ENCODE measurements at places on chromosomes 1 and 21.

DNA sequence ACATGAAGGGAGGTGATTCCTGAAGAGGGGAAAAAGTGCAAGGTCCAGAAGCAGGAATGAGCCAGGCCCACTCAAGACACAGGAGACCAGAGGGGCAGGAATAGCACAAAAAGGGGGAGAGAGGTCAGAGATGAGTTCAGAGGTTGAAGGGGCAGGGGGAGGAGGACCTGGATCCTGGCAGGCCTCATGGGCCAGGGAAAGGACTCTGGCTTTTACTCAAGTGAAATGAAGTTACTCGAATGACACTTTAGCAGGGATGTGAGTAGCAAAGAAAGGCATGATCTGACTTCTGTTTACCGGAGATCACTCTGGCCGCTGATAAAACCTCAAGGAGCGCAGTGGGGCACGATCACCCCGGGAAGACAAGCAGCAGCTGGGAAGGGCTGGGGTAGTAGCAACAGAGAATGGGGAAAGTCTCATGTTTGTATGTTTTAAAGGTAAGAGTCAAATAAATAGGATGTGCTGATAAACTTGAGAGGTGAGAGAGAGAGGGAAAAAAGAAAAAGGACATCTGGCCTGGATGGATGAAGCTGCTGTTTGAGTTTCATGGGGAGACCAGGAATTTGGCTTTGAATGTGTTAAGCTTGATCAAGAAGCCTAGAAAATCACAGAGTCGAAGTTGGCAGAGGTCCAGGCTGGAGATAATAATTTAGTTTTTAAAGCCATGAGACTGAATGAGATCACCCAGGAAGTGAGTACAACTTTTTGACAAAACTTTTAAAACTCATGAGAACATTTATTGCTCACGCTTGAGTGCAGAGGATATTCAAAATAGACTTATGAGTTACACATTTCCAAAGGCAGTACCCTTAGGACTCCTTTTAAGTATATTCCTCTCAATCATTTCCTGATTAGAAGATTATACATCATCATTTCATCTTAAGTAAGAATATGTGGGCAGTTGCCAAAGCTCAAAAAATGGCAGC is 156.0 kb downstream of the RERE start:
- peak; percentile 94 for DNase-seq

DNA sequence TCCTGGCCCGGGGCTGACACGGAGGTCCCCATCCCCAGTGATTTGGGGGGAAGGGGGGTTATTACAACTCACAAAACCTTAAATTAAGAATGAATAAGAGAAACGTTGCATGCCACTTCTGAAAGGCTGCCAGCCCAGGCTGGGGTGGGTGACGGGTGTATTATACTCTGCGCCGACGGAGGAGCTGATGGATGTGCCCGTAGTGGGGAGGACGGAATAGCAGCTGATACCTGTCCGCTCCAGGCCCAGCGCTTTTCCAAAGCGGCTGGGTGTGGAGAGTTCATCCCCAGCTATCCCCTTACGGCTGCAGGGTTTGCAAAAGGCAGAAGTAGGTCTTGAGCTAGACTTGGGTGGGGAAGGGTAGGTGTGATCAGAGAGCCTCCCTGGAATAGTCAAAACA is 63.8 kb upstream of the CASZ1 start:
- no peak for DNase-seq

GRCh38 chr21:17612023-17612564 is 607 bp downstream of the BTG3 start:
- peak; percentile 34 for DNase-seq

DNA sequence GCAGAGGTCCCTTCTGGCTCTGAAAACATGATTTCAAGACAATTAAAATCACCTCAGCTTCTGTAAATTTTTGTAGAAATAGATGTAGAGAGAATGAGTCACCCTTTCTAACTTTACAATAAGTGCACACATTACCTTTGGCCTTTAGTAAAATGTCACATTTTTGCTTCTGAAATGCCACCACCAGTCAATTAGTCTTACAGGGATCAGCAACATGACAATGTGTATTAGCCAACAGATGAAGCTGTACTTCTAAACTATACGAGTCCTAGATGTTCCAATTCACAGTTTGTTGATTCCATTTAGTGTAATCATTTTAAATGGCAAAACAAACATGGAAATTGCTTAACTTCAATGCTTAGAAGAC is 23.1 kb downstream of the C21orf91 start:
- peak; percentile 6 for DNase-seq

GRCh38 chr1:1777583-1777899 is 729 bp downstream of the NADK start:
- DNase-seq = peak; percentile 22

GRCh38 chr1:18603212-18603852 is 27.3 kb upstream of the PAX7 start:
- DNase-seq = no peak

- peak; percentile 42 for DNase-seq
These were observed 25.5 kb downstream of the UTS2 start for GRCh38 chr1:7827126-7827955.

GRCh38 chr1:111876631-111877030 is 112.8 kb downstream of the KCND3 start:
- no peak for DNase-seq

DNA sequence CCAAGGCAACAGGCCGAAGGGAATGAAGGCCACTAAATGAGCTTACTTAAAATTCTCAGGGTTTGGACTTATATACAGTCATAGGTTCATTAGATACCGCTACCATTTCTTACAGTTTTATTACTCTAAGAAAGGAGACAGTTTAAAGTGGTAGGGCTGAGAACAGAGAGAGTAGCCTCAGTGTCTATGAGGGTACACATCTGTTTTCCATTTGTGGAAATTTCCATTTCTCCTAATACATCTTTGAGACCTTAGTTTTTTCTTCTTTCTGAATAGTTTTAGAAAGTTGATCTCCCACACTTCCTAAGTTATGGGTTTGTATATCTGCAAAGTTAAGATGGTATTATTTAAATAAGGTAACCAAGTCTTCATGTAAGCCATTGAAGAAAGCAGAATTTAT is 1279.1 kb downstream of the NCAM2 start:
- no peak for DNase-seq

DNA sequence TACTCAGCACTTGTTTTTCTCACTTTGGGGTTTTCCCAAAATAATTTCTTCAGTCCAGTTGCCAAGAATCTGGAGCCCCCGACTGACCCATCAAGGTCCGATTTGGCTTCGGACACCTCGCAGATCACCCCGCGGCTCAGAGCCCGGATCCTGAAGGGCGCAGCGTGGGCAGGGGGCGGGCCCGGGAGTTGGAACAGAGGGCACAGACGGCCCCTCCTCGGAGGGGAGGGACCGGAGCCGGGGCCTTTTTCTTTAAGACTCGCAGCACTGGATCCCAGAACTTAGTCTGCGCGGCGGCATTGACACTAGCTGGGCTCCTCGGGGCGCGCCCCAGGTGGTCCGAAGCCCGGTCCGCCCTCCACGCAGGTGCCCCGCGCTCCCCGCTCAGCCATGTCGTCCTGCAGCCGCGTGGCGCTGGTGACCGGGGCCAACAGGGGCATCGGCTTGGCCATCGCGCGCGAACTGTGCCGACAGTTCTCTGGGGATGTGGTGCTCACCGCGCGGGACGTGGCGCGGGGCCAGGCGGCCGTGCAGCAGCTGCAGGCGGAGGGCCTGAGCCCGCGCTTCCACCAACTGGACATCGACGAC is at the start of gene CBR3:
Gene CBR3, plus strand, starts transcription at position 277 of the 588 bp plus-strand sequence. Its CDS starts 114 bp downstream, at position 391.
- peak; percentile 33 for DNase-seq

DNA sequence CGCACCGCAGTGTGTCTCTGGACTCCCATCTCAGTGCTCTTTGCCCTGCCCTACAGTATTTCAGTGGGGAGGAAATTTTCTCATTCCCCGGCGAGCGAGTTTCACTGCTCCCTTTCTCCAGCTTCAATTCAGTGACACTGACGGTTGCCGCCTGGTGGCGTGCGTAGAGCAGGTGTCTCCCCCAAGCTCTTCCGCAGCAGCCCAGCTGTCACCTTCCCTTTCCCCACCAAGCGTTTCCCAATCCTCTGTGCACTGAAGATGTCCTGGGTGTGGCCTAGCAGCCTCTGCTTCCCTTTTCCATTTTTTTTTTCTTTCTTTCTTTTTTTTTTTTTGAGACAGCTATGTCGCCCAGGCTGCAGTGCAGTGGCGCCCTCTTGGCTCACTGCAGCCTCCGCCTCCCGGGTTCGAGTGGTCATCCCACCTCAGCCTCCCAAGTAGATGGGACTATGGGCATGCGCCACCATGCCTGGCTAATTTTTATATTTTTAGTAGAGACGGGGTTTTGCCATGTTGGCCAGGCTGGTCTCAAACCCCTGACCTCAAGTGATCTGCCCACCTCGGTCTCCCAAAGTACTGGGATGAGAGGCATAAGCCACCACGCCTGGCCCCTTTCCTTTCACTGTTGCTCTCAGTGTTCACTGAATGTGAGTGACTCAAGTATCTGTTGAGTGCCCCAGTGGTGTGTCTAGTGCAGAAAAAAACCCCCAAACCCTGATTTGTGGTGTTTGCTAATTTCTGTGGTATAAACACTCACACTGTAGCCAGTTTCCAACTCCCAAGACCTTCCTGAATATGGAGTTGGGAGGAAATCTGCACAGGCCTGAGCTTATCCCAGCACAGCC is 30.1 kb downstream of the TNFRSF1B start:
- DNase-seq = no peak

- DNase-seq = no peak
These were observed 1.2 kb downstream of the LRRC40 start for GRCh38 chr1:70204139-70204538.

- no peak for DNase-seq
These were observed 55.2 kb downstream of the TOMM20 start for GRCh38 chr1:235073331-235073967.

- DNase-seq = no peak
These were observed 23.0 kb downstream of the DNM3 start for GRCh38 chr1:171864308-171864707.

- DNase-seq = peak; percentile 71
These were observed 7.4 kb downstream of the KYAT3 start for GRCh38 chr1:88985032-88985431.

DNA sequence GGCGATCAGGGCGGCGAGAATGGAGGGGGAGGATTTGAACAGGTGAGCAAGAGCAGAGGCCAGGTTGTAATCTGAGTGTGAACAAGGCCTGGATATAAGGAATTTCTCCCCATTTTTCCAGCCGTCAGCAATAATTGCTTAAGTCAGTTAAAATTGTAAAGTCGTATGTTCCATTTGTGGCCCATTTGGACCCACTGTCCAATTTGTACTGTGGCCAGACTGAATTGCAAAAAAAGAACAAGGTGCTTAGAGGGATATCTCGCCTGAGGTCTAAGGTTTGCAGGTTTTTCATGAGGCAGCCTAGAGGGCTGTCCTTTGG is 1.0 kb downstream of the ERVH48-1 start:
- DNase-seq = no peak

DNA sequence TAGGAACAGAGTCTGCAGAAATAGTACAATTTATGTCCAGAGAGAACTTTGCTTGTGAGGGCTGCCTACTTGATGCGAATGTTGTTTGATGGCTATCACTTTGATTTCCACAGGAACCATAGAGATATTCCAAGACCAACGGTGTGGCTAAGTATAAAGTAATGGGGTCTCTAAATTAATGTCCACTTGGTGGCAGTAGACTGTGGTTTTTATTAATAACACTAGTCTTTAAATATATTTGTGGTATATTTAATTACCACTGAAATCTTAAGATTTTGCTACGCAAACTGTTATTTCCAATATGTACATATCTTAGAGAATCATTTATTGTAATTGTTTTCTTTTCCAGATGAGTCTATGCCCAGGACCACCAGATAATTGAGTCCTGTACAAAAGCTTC is 647.9 kb downstream of the PLA2G4A start:
- DNase-seq = peak; percentile 45

DNA sequence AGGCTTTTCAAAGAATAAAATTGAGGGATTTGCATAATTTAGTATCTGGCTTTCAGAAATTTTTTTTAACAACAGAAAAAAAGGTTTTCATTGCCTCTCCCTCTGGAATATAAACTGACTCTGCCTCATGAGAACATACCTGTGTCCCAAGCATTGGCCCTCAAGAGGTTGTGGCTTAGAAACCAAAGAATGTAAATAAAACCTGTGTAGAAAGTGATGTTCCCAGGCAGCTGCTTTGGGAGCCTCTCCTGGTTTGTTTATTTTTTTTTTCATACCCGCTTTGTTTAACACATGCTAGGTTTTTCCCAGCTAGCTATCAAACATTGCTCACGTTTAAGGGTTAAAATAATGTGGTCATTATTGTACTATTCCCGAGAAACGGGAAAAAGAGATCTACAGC is 40.5 kb upstream of the IFNAR2 start:
- no peak for DNase-seq

- DNase-seq = no peak
These were observed 69.9 kb upstream of the USP25 start for GRCh38 chr21:15659753-15660422.
